SHP77 treated with DMSO at 0.1 percent for 48 hours (cell line): ENCODE measurements at places on chromosomes 3 and 15.

GRCh38 chr3:37764586-37764985 is 97.1 kb upstream of the CTDSPL start:
- DNase-seq: no peak

DNA sequence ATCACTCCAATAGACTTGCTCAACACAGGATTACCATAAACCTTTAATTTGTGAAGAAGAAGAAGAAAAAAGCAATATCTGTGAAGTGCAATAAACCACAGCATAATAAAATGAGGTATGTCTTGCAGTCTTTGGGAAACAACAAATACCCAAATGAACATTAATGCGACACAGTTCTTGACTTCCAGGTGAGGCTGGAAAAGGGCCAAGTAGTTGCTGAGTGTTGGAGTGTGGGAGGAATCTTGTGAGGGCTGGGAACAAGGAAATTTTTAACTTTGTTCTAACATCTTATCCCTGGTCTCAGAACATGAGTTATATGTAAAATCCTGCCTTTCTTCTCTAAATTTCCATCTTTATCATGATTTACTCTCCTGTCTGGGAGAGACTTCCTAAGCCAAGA is 206.5 kb downstream of the DTWD1 start:
- DNase-seq: no peak

GRCh38 chr3:133124511-133124910 is 86.3 kb downstream of the TMEM108 start:
- DNase-seq: no peak

DNA sequence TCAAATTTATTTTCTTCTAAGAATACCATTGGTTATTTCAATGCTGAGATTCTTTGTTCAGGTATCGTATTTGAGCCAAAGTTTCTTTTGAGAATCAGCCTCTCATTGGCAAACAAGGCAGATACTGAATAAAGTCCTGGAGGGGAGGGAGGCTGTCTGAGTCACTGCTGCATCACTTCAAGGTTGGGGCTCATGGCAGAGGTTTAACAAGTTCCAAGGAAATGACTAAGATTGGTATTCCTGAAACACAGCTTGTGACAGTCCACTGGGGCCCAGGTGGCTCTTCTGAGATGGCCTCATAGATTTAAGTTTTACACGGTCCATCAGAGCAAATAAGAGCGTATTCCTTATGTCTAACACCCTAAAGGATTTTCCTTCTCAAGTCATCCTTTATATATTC is 213.8 kb upstream of the STAC start:
- no peak for DNase-seq

GRCh38 chr3:128598884-128599664 is 51.5 kb downstream of the RPN1 start:
- no peak for DNase-seq
